ENCODE measurements at places on chromosomes 2 and 18. TPM values are rescaled to one million over a fixed set of nuclear protein-coding genes. Genes with fewer than 3 reads are reported as not detected.

PSTPIP2 gene
- total RNA-seq, result 3.6 TPM

LCT gene
- total RNA-seq, result 0.04 TPM

GRCh38 chr18:74368901-74369705 is 53.5 kb downstream of the C18orf63 start:
- DNase-seq, result no peak

DNA sequence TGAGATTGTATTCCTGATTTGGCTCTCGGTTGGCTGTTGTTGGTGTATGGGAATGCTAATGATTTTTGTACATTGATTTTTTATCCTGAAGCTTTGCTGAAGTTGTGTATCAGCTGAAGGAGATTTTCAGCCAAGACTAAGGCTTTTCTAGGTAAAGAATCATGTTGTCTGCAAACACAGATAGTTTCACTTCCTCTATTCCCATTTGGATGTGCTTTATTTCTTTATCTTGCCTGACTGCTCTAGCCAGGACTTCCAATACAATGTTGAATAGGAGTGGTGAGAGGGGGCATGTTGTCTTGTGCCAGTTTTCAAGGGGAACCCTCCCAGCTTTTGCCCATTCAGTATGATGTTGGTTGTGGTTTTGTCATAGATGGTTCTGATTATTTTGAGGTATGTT is 90.4 kb downstream of the CYP26B1 start:
- no peak for DNase-seq

TCF23 gene
- total RNA-seq, result not detected

- no peak for DNase-seq
These were observed 8.0 kb downstream of the UGT1A1 start for GRCh38 chr2:233768076-233768475.

HOXD1 gene
- not detected for total RNA-seq

DCDC2C gene
- total RNA-seq, result not detected

GRCh38 chr2:11481426-11481788 is 15.4 kb upstream of the E2F6 start:
- no peak for DNase-seq

GRCh38 chr2:236940497-236940896 is 145.2 kb upstream of the COPS8 start:
- DNase-seq, result no peak

CPS1 gene
- 12.4 TPM for total RNA-seq

DOCK10 gene
- 0.79 TPM for total RNA-seq

DNA sequence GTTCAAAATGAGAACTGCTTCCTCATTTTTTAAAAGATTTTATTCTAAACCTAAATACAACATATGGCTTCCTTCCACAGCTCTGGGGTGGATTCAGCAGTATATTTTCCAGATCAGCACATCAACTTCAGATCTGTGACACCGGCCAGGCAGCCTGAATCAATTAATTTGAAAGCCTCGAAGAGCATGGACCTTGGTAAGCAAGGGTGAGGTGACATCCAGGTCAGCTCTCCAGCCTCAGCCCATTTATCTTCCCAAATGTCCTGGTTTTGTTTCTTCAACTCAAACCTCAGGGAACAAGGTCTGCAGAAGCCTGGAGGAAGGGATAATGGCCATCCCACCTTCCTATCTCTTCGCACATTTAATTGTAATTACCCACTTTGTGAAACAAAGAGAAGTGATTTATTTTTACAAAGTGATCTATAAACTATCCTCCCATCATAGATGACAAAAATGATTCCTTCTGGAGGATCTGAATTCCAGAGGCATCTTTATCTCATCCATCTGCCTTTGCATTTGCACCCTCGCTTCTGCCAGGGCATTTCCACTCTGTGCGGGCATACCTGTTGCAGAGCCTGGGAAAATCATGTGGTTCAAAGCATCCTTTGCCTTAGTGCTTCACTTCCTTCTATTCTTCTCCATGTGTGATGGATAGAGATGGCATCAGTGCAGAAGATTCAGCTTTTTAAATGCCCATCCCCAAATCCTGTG is 489.0 kb upstream of the NRP2 start:
- no peak for DNase-seq

- DNase-seq, result no peak
These were observed 165.3 kb downstream of the RNF152 start for GRCh38 chr18:61727241-61728193.

GRCh38 chr2:24083567-24084385 is 858 bp downstream of the TP53I3 start:
- DNase-seq, result peak; percentile 89

DNA sequence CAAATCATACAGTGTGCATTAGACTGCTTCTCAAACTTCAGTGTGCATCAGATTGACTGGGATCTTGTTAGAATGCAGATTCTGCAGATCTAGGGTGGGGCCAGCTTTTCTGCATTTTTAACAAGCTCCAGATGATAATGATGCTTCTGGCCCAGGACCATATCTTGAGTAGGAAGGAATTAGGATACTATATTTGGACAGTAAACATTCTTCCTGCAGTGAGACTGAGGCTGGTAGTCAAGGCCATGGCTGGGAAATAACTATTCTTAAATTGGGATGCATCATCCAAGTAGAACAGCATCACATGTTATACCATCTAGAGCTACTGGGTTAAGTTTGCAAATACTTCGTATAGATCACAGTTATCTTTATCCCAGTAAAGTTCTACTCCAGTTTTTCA is 28.4 kb upstream of the ARMC9 start:
- DNase-seq, result no peak

DNA sequence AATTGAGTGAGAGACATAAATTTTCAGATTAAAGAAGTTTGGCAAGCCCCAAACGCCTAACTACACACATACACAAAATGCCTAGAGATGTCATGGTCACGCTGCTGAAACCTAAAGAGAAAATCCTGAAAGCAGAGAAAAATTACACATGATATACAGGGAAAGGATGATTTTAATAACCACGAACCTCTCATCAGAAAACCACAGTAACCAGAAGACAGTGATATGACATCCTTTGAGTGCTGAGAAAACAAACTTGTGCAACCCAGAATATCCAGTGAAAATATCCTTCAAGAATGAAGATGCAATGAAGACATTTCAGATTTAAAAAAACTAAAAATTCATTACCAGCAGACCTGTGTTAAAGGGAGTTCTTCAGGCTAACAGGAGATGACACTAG is 122.4 kb upstream of the LMAN1 start:
- DNase-seq, result no peak

FAM110C gene
- total RNA-seq, result 3.6 TPM

PTPN2 gene
- 48.7 TPM for total RNA-seq

DNA sequence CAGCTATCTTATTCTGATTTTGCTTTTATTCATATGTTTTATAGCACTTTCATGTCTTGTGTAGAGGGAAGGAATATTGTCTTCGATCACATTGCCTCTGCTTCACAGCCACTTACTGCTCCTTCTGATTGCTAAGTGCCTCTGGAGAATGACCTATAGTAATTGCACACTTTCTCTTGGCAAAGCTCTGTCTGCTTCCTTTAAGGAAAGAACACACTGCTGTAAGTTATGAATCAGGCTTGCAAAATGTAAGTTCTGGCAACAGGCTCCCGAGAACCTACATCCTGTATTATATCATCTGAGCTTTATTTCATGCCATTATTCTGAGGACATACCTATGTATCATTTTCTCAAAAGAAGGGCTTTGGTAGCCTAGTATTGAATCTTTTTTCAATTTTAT is 170.7 kb downstream of the ZNF804A start:
- no peak for DNase-seq

DNA sequence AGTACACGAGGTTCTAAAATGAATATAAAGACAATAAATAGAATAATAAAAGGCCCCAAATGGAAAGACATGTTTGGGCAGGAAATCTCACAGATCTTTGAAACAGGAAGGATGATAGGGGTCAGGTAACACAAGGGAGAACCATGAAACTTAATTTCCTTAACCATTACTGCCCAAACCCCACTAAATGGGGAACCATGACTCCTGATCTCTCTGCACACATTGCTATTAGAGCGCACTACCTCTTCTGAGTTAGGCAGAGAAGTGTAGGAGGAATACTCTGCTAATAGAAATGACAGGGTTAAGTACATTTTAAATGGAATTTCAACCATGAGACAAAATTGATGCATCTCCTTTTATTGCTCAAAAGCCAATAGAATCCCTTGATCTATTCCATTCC is 213.7 kb upstream of the SETBP1 start:
- no peak for DNase-seq

IL18R1 gene
- total RNA-seq, result not detected

UGT1A6 gene
- not detected for total RNA-seq
